ENCODE measurements at places on chromosomes 3 and 15.
A peak's percentile ranks its signal among the peaks of the same experiment; 100 is the strongest.

DNA sequence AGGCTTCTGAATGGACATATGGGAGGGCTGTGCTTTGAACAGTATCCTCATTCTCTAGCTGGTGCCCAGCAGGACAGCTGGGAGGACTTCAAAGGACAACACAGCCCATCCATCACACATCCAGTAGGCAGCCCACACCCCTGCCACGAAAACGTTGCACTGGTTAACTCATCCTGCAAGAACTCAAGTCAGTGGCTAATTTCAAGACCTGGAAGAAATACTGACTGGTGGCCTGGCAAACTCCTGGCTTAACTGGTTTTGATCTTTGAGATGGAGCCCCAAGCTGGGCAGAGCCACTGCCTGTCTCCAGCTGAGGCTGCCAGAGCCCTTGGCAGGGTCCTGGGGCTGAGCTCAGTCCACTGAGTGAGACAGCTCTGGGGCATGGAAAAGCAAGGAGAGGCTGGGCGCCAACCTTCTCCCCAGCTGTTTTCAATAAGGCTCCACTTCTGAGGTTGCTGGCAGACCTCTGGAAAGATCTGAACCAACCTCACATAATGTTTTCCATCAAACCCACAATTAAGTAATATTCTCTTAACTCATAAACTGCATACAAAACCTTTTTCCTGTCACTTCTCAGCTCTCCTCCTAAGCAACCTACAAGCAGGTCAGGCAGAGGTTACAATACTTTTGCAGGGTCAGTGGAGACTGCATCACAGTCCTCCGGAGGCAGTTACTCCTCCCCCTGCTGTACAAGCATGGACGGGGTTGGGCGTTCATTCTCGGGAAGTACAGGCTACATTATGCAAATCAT lies 110.3 kb downstream of the MYLK start:
- DNase-seq: no peak

DNA sequence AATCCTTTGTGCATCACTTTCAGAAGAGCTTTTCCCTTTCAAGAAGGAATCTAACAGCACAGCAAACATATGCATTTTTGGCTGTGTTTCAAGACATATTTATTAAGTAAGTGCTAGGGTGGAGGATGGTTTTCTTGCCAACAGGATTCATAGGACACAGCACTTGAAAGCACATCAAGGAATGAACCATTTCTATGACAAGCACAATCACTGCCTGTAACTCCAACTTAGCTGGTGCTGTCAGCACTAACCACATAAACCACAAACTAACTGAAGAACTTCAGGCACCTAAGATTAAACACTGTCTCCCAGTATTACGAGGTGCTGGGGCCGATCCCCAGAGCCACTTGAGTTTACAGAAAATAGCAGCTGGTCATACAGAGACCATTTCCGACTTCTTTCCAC lies 35.4 kb upstream of the SPRED1 start:
- DNase-seq: no peak

- DNase-seq: no peak
Observed at GRCh38 chr3:139394116-139394515, 4.7 kb upstream of the COPB2 start.

DNA sequence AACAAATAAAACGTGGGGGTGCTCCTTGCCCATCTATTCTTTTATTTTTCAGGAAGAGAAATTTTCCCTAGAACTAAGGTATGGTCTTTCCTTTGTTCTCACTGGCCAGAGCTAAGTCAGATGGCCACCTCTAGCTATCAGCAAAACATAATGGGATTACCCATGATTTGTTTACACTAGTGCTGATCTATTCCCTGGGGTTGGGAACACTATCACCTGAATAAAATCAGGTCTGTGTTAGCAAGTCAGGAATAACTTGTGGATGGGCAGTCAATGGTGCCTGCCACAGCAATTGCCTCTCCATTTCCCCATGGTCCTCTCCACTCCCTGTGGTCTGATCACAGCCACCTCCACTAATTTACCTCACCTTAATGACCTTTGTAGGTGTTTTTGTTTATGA lies 181.7 kb upstream of the CADPS start:
- no peak for DNase-seq

- peak; percentile 11 for DNase-seq
Observed at GRCh38 chr3:33834096-33834453, 35.6 kb downstream of the PDCD6IP start.

GRCh38 chr15:29437888-29438702 lies 168.5 kb upstream of the NSMCE3 start:
- no peak for DNase-seq

All from germinal center (tissue), 1 donor.